ENCODE measurements at places on chromosomes 5 and 9. TPM values are rescaled to one million over a fixed set of nuclear protein-coding genes. Genes with fewer than 3 reads are reported as not detected.

- no peak for DNase-seq
- no peak overlapping the region for H3K4me3 ChIP-seq
- 0 out of 2 replicates have a peak, but pooled peaks cover 2% of the 10 kb centered on the region for H3K27me3 ChIP-seq
- no peaks in the 10 kb centered on the region for H3K36me3 ChIP-seq
- no peak overlapping the region for H3K27ac ChIP-seq
These were observed 39.0 kb upstream of the FAT2 start for GRCh38 chr5:151630088-151630487.

- H3K36me3 ChIP-seq: peaks cover 3% of the 10 kb centered on the region
- H3K4me1 ChIP-seq: peaks cover 8% of the 10 kb centered on the region
- no peak for DNase-seq
- H3K27ac ChIP-seq: no peak overlapping the region
- no peaks in the 10 kb centered on the region for H3K27me3 ChIP-seq
- peak overlapping the region; percentile 83 for H3K4me3 ChIP-seq
These were observed 1.6 kb upstream of the SUB1 start for GRCh38 chr5:32583582-32584232.

- H3K4me1 ChIP-seq: peaks cover 6% of the 10 kb centered on the region
- no peak overlapping the region for H3K27ac ChIP-seq
- peak overlapping the region; percentile 32 for H3K4me3 ChIP-seq
- peaks cover 8% of the 10 kb centered on the region for H3K27me3 ChIP-seq
- no peaks in the 10 kb centered on the region for H3K36me3 ChIP-seq
These were observed 121.2 kb upstream of the LPCAT1 start for GRCh38 chr5:1644810-1645571.

- no peaks in the 10 kb centered on the region for H3K36me3 ChIP-seq
- H3K27ac ChIP-seq: no peak overlapping the region
- no peaks in the 10 kb centered on the region for H3K27me3 ChIP-seq
- no peak for DNase-seq
- no peaks in the 10 kb centered on the region for H3K4me1 ChIP-seq
These were observed 93.9 kb upstream of the EDIL3 start for GRCh38 chr5:84478603-84479002.

GRCh38 chr5:173884402-173885053 is 3.6 kb upstream of the CPEB4 start:
- H3K36me3 ChIP-seq: peaks cover 2% of the 10 kb centered on the region
- H3K27ac ChIP-seq: no peak overlapping the region
- DNase-seq: no peak
- no peaks in the 10 kb centered on the region for H3K27me3 ChIP-seq
- H3K4me3 ChIP-seq: no peak overlapping the region
- peaks cover 4% of the 10 kb centered on the region for H3K4me1 ChIP-seq

DNA sequence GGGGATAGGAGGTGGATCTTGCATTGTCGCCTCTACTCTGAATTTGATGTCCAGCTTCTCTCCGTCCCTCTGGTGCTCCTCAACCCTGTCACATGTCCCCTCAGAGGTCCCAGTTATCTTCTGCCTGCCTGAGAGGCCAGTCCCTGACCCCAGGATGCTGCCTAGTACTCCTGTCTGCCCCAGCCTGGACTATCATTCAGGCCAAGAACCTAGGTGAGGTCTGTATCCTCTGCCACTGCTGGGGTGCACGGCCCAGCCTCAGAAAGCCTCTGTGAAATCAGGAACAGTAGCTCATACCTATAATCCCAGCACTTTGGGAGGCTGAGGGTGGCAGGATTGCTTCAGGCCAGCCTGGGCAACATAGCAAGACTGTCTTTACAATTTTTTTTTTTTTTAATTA is 8.6 kb downstream of the SPINK4 start:
- no peak for DNase-seq
- H3K4me1 ChIP-seq: no peaks in the 10 kb centered on the region
- H3K27ac ChIP-seq: no peak overlapping the region
- H3K36me3 ChIP-seq: peaks cover 5% of the 10 kb centered on the region
- H3K27me3 ChIP-seq: no peaks in the 10 kb centered on the region

- no peaks in the 10 kb centered on the region for H3K27me3 ChIP-seq
- H3K27ac ChIP-seq: no peak overlapping the region
- H3K4me3 ChIP-seq: no peak overlapping the region
- no peaks in the 10 kb centered on the region for H3K4me1 ChIP-seq
These were observed 8.8 kb upstream of the SCGB3A1 start for GRCh38 chr5:180599981-180600553.

DNA sequence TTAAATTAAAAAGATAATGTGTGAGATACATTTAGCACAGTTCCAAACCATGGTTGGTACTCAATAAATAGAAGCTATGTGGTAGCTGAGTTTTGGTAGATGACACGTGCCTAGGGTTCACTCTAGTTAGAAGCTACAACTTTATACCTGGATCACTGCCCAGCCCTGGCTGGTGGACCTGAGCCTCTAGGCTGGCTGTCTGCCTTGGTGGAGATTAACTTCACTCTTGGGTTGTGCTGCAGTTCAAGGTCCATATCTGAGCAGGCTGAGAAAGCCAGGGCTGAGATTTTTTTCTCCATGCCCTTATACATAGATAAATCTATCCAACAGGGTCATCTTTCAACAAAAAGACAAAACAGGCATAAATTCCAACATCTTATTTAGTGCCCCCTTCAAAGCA is 44.6 kb upstream of the SPDL1 start:
- no peaks in the 10 kb centered on the region for H3K36me3 ChIP-seq
- H3K4me3 ChIP-seq: no peak overlapping the region
- no peak overlapping the region for H3K27ac ChIP-seq

DNA sequence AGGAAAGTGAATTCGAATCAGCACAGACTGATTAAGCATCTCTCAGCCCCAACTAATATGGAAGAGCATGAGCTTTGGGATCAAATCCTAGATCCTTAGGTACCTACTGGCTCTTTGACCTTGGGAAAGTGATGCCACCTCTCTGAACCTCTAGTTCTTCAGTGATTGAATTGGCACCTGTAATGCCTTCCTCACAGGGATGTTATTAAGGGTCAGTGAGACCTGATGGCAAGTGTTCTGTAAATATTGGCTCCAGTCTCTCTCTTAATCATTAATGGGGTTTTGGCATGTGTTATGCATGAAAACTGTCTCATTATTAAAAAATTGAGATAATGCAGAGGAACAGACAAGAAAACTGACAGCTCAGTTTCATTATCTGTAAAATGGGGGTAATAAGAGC is 115.8 kb downstream of the INSYN2B start:
- DNase-seq: no peak
- H3K27ac ChIP-seq: no peak overlapping the region
- no peaks in the 10 kb centered on the region for H3K27me3 ChIP-seq
- H3K36me3 ChIP-seq: no peaks in the 10 kb centered on the region
- H3K4me1 ChIP-seq: no peaks in the 10 kb centered on the region
- no peak overlapping the region for H3K4me3 ChIP-seq

DNA sequence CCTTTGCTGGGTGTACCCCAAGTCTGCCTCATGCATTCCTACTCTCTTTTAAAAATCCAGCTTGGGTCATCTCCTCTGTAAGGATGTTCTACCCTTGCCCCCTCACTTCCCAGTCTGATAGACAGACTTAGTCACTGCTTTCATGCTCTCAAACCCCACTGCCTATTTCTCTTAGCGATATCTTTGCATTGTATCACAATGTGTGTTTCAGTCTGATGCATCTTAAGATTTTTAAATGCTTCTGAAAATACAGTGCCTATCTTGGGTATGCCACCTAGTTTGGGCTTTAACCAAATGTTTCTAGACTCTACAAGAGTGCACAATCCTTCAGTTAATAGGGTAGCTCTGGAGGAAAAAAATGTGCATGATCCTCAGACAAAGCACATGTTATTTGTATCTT is 97.8 kb downstream of the SNX18 start:
- H3K4me1 ChIP-seq: no peaks in the 10 kb centered on the region
- H3K27ac ChIP-seq: no peak overlapping the region
- DNase-seq: no peak
- no peaks in the 10 kb centered on the region for H3K36me3 ChIP-seq
- no peaks in the 10 kb centered on the region for H3K27me3 ChIP-seq

- no peaks in the 10 kb centered on the region for H3K4me1 ChIP-seq
- no peak overlapping the region for H3K4me3 ChIP-seq
- H3K27ac ChIP-seq: no peak overlapping the region
These were observed 1072.3 kb downstream of the MAT2B start for GRCh38 chr5:164577742-164578141.

DNA sequence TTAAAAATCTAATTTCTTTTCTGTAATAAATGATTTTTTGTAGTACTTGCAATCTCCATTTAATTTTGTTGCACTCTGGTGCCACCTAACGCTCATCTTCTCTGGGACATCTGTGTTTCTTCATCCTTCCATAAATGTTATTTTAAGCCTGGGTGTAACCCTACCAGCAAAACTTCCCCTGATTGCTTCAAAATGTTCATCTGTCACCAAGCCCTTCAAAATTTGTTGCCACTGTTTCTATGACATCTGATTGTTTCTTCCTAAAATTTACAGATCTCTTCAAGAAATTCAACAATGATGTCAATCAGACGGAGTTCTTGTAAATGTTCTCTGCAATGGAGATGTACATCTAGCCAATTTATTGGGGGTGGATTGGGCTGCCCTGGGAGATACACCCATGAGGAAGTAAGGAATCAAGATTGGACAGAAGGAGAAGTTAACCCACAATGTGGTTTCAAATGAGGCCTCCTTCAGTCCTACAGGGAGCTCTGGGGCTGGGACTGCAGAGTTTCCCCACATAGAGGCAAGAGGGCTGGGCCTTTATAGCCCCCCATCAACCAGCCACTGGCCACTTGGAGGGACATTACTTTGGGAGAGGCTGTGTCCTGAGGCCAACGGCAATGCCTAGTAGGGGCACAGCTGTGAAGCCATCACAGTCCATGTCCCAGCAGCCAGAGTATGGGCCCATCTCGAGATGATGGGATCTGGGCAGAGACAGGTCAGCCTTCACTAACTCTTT is 23.3 kb downstream of the MCTP1 start:
- H3K27me3 ChIP-seq: no peaks in the 10 kb centered on the region
- peak; percentile 48 for DNase-seq
- H3K36me3 ChIP-seq: no peaks in the 10 kb centered on the region
- no peaks in the 10 kb centered on the region for H3K4me1 ChIP-seq

DNA sequence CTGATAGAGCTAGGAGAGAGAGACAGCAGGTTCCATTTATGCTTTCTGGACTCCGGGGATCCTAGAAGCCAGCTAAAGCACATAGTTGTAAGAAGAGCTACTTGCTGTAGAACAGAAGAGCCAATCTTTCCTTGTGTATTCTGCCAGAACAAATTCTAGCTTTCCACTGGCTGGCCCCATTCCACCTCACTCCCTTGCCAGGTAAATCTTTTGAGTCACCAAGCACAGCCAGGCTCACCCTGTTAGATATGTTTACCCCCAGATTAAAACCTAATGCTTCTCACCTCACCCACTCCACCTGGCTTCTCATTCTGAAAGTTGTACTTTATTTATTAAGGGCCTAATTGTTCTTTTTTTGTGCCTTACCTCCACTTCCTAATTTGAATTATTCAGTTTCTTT is 48.9 kb upstream of the CHD1 start:
- no peaks in the 10 kb centered on the region for H3K36me3 ChIP-seq
- no peaks in the 10 kb centered on the region for H3K4me1 ChIP-seq
- no peaks in the 10 kb centered on the region for H3K27me3 ChIP-seq
- H3K27ac ChIP-seq: no peak overlapping the region

DNA sequence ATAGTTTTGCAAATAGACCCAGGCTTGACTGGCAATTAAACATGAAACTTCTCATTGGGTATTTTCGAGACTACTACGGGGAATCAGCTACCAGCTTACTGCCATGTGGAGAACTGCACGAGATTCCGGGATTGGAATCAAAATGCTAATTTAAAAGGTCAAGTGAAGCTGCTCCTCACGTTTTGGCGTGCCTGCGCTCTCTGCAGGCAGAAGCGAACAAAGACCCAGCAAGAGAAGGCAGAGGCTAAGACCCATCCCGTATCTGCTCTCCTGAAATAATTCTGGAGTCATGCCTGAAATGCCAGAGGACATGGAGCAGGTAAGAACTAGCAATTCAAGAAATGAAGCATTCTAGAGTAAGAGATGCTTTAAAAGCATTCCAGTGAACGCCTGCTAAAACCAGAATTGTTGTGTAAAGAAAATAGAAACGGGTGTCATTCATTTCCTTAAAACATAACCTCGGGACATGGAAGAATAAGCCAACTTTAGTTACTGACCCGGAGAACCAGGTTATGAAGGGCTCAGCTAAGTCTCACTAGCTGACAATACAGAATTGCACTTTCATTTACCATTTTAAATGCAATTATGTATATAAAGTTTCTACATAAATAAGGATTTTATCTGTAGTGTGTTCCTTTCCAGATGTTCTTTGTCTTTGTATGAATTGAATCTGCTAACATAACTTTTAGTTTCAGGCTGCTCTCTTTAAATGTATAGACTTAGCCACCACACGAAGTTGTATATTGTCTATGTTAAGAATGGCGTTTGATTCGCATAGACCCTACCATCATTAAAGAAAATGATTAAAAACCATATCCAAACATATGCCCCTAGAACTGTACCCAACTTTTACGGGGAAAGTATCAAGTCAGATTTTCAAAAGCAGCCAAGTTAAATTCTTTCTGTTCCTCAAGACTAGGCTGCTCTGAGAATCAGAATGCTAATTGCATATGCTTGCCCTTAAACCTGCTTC is 2.0 kb upstream of the MAT2B start:
- peaks cover 6% of the 10 kb centered on the region for H3K36me3 ChIP-seq
- no peak for DNase-seq
- peak overlapping the region; percentile 94 for H3K4me3 ChIP-seq
- no peaks in the 10 kb centered on the region for H3K27me3 ChIP-seq
- peak overlapping the region; percentile 99 for H3K27ac ChIP-seq

DNA sequence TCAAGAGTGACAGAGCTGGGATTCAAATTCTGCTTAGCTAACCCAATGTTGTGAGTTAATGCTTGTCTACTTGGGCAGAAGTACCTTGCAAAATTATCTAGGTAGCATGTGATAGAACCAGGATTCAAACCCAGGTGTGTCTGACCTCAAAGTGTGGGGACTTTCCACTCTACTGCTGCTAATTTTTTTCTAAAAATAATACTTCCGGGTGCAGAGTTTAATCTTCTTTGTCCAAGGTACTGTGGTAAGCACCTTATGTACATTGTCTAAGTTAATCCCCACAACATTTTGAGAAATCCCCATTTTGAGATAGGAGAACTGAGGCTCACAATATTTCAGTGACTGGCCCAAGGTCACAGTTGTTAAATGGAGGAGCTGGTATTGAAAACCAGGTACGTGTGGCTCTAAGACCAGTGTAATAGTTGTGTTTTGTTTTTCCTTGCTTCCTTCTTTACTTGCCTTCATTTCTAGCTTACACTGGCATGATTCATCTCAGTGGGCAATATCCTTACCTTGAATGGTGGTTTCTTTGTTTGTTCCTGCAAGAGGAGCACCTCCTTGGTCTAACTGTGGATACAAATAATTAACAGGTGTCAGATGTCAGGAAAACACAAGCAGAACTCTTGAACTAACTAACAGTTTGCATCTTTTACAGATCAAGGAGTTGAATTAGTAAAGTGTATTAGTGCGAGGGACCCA is 7.5 kb downstream of the ALDOB start:
- no peak overlapping the region for H3K4me3 ChIP-seq
- DNase-seq: no peak
- H3K27me3 ChIP-seq: peaks cover 4% of the 10 kb centered on the region
- H3K27ac ChIP-seq: no peak overlapping the region

Gene ARHGEF28
- total RNA-seq: 34.8 TPM

Gene SPINK4
- not detected for total RNA-seq

Gene PCDHB11
- 1.6 TPM for total RNA-seq

Gene IL13
- not detected for total RNA-seq

Gene TYRP1
- total RNA-seq: 0.23 TPM

Gene SLC4A9
- not detected for total RNA-seq

Gene MARCOL
- not detected for total RNA-seq

Gene AK6
- 61.3 TPM for total RNA-seq

Gene DMGDH
- 0.54 TPM for total RNA-seq

Gene ANKRD31
- not detected for total RNA-seq

Data from Panc1 (cell line).